ENCODE measurements at places on chromosomes 2 and 18. TPM values are rescaled to one million over a fixed set of nuclear protein-coding genes. Genes with fewer than 3 reads are reported as not detected.

The CFLAR gene
- 98.4 TPM for total RNA-seq

The MBD2 gene
- total RNA-seq = 103 TPM

The TMEM37 gene
- total RNA-seq = not detected

The ABCB11 gene
- total RNA-seq = not detected

GRCh38 chr18:60649842-60650536 lies 277.4 kb upstream of the MC4R start:
- H3K27ac ChIP-seq = no peak overlapping the region
- no peaks in the 10 kb centered on the region for H3K4me1 ChIP-seq
- no peaks in the 10 kb centered on the region for H3K27me3 ChIP-seq
- DNase-seq = no peak
- no peak overlapping the region for H3K4me3 ChIP-seq

DNA sequence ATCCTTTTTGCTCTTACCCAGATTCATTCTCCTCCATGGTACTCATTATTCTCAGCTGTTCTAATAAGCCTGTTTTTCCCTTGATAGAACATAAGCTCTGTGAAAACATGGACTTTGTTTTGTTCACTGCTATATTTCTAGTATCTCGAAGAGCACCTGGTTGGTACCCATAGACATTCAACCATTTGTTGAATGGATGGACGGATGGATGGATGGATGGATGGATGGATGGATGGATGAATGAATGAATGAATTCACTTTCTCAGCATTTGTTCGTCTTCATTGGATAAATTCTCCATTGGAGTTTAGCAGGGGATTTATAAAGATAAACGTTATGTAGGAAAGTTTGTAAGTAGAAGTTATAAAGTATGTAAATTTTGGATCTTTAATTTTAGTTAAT lies 2.9 kb downstream of the FAM171B start:
- H3K4me1 ChIP-seq = peaks cover 9% of the 10 kb centered on the region
- no peaks in the 10 kb centered on the region for H3K36me3 ChIP-seq
- no peak overlapping the region for H3K4me3 ChIP-seq
- peaks cover 63% of the 10 kb centered on the region for H3K27me3 ChIP-seq
- DNase-seq = no peak

DNA sequence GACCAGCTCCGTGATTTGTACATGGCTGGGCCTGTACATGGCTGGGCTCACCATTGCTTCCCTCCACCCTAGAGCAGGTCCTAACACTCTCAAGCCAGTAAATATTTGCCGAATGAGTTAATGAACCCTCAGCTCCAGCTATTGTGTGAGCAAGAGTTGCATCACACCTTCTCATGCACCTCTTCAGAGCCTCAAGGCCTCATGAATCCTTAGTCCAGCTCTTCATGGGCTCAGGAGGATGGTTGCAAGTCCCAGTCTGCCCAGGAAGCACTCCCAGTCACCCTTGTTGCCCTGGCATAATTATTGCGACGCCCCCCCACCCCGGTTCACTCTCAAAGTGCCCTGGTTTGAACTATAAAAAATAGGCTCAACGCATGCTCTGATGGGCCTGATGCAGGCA lies 30.1 kb upstream of the GNAL start:
- no peak overlapping the region for H3K4me3 ChIP-seq
- DNase-seq = no peak
- H3K27me3 ChIP-seq = peaks cover 23% of the 10 kb centered on the region
- no peaks in the 10 kb centered on the region for H3K36me3 ChIP-seq

DNA sequence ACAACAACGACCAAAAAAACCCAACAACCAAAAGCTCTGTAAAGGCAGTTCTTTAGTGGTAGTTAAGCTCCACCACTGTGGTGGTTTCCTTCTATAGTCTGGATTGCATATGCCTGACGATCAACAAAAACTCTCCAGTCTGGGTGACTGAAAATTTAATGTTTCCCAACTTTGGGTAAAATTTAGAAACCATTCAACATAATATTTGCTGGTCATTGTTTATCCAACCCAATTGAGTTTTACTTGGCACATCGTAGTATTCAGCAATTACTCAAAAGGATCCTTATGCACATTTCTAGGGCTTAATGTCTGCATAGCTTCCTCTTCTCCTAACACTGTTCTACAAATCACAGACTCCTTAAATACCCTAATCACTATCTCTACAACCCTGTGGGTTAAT lies 1080.2 kb upstream of the NRXN1 start:
- no peak for DNase-seq
- no peaks in the 10 kb centered on the region for H3K36me3 ChIP-seq
- no peaks in the 10 kb centered on the region for H3K27me3 ChIP-seq
- H3K4me1 ChIP-seq = no peaks in the 10 kb centered on the region
- no peak overlapping the region for H3K27ac ChIP-seq
- no peak overlapping the region for H3K4me3 ChIP-seq

GRCh38 chr18:36758623-36759022 lies 70.2 kb downstream of the TPGS2 start:
- no peak overlapping the region for H3K4me3 ChIP-seq
- no peaks in the 10 kb centered on the region for H3K36me3 ChIP-seq
- DNase-seq = no peak
- no peaks in the 10 kb centered on the region for H3K4me1 ChIP-seq
- H3K27me3 ChIP-seq = no peaks in the 10 kb centered on the region
- H3K27ac ChIP-seq = no peak overlapping the region

DNA sequence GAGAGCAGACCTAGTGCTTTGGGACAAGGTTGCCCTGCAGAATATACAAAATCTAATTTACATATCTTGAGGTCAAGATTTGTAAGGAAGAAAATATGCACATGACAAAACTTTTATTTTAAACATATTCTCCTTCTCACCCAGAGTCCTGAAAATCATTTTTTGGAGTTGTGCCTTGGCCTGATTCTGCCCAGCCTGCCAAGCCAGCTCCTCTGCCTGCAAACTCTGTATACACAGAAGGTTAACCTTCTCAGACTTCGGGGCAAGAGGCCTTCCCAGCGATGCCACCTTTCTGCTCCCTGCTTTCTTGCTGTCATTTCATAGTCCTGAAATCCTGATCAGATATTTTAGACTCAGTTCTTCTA lies 95.8 kb upstream of the CAVIN2 start:
- no peak overlapping the region for H3K4me3 ChIP-seq
- H3K4me1 ChIP-seq = no peaks in the 10 kb centered on the region
- peaks cover 14% of the 10 kb centered on the region for H3K27me3 ChIP-seq
- no peaks in the 10 kb centered on the region for H3K36me3 ChIP-seq
- no peak overlapping the region for H3K27ac ChIP-seq

GRCh38 chr2:170122883-170123547 lies 54.9 kb upstream of the MYO3B start:
- no peak overlapping the region for H3K27ac ChIP-seq
- DNase-seq = no peak
- H3K4me1 ChIP-seq = peaks cover 5% of the 10 kb centered on the region
- no peaks in the 10 kb centered on the region for H3K36me3 ChIP-seq
- no peak overlapping the region for H3K4me3 ChIP-seq

DNA sequence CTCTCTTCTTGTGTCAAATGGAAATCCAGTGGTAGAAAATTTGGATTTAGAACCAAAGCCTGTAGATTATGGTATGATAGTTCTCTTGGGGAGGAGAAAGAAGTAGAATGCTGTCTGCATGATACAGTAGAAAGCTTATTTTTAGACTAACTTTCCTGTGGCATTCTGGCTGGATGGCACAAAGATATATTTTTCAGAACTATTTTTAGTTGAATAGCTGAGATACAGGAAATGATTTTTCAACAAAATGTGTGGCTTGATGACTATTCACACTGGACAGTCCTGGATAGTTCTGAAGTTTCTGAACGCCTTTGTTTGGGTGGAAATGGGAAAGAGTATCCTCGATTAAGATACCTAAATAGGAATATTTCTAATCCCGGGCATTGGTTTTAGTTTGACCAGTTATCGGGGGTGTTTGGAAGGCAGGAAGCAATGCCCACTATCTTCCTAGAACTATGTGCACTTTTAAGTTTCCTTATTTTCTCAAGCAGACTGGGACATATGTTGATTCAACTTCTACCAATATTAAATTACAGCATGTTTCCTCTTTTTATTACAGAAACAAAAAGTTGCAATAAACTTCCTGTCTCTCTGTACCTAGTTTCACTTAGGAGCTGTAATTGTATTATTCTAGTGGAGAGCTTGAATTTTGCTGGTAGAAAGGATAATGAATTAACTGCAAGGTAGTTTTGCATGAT lies 32.1 kb downstream of the GDF7 start:
- peak overlapping the region; percentile 62 for H3K27ac ChIP-seq
- no peak for DNase-seq
- no peaks in the 10 kb centered on the region for H3K27me3 ChIP-seq
- H3K36me3 ChIP-seq = peaks cover 3% of the 10 kb centered on the region
- H3K4me3 ChIP-seq = no peak overlapping the region

All from activated CD4-positive, alpha-beta T cell treated with anti-CD3 and anti-CD28 coated beads, Interleukin-2, amount 10 ng/mL, durations not matched to agents 7 days and 5 days (primary cell).